ENCODE measurements at places on chromosomes 2 and 18. TPM values are rescaled to one million over a fixed set of nuclear protein-coding genes. Genes with fewer than 3 reads are reported as not detected.

RGPD4 gene
- total RNA-seq, result not detected

STARD6 gene
- total RNA-seq, result 0.33 TPM

MRPL19 gene
- total RNA-seq, result 58.1 TPM

ECEL1 gene
- total RNA-seq, result not detected

PGAP1 gene
- total RNA-seq, result 10.4 TPM

CRYGD gene
- not detected for total RNA-seq

ANKZF1 gene
- total RNA-seq, result 18.5 TPM

SNRPD1 gene
- total RNA-seq, result 46.8 TPM

GAL3ST2 gene
- total RNA-seq, result not detected

ENOSF1 gene
- total RNA-seq, result 28.9 TPM

TGIF1 gene
- total RNA-seq, result 119 TPM

RFX8 gene
- 1.3 TPM for total RNA-seq

IGFBP2 gene
- 60.4 TPM for total RNA-seq

Measured in pulmonary artery endothelial cell (primary cell).